ENCODE measurements at places on chromosomes 4 and X. TPM values are rescaled to one million over a fixed set of nuclear protein-coding genes. Genes with fewer than 3 reads are reported as not detected.
A peak's percentile ranks its signal among the peaks of the same experiment; 100 is the strongest.

DNA sequence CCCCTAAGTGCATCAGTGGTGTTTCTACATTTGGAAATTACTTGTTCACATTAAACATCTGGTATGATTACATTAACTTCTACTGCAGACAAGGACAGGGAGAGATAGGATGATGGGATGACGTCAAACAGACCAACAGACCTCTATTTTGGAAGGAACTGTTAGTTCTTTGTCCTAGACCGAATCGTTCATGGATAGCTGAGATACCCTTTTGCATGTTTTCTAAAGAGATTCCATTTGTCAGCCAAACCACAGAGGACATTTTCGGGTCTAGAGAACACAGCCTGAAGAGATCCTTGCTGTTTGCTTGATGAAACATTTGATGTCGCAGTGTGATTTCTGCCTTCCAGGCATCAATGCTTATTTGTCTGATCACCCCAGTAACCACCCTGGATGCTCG, 27.7 kb downstream of the CHST7 start:
- DNase-seq: no peak
- H3K27me3 ChIP-seq: no peaks in the 10 kb centered on the region
- no peaks in the 10 kb centered on the region for H3K4me1 ChIP-seq
- H3K4me3 ChIP-seq: no peak overlapping the region
- H3K36me3 ChIP-seq: peaks cover 5% of the 10 kb centered on the region
- H3K27ac ChIP-seq: no peak overlapping the region

DNA sequence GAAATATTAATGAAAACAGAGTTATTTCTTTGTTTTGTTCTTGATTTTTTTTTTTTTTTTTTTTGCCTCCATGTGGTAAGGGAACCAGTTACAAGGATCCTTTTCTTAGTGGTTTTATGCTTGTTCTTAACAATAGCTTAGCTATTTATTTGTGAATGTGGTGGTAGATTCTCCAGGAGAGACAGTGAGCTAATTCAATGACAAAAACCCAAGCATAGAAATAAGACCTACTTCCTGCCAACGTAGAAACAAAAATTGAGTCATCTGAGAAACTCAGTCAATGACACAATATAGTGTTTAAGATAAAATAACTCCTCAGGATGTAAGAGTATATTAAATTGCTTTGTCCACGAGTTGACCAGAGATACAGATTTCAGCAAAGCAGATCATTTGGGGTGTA, 863.8 kb upstream of the PABPC4L start:
- peaks cover 6% of the 10 kb centered on the region for H3K4me1 ChIP-seq
- DNase-seq: no peak
- H3K27me3 ChIP-seq: no peaks in the 10 kb centered on the region
- H3K36me3 ChIP-seq: no peaks in the 10 kb centered on the region
- H3K27ac ChIP-seq: no peak overlapping the region

DNA sequence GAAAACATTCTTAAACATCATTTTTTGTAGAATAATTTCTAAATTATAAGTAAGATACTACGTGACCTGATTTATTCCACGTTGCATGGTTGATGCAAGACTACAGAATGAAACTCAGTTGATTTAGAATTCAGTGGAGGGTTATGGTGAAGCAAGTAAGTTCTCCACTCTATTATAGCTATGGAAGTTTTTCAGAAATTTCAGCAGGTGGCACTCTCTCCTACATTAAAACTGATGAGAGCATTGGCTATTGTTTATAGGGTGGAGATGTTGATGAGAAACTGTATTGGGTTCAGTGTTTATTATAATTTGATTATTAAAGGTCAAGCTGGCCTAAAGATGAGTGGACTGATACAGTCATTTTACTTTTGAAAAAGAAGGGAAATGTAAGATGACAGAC, 88.0 kb downstream of the FNIP2 start:
- peaks cover 2% of the 10 kb centered on the region for H3K4me1 ChIP-seq
- H3K36me3 ChIP-seq: peaks cover 14% of the 10 kb centered on the region
- H3K27me3 ChIP-seq: no peaks in the 10 kb centered on the region
- DNase-seq: no peak

- no peaks in the 10 kb centered on the region for H3K4me1 ChIP-seq
- no peak for DNase-seq
- H3K36me3 ChIP-seq: no peaks in the 10 kb centered on the region
- H3K27ac ChIP-seq: no peak overlapping the region
- no peak overlapping the region for H3K4me3 ChIP-seq
Observed at GRCh38 chr4:152087335-152087734, 326.5 kb upstream of the GATB start.

- H3K4me1 ChIP-seq: peaks cover 11% of the 10 kb centered on the region
- no peak overlapping the region for H3K27ac ChIP-seq
- H3K4me3 ChIP-seq: no peak overlapping the region
- no peaks in the 10 kb centered on the region for H3K27me3 ChIP-seq
Observed at GRCh38 chrX:48083706-48084105, 12.3 kb upstream of the ZNF630 start.

DNA sequence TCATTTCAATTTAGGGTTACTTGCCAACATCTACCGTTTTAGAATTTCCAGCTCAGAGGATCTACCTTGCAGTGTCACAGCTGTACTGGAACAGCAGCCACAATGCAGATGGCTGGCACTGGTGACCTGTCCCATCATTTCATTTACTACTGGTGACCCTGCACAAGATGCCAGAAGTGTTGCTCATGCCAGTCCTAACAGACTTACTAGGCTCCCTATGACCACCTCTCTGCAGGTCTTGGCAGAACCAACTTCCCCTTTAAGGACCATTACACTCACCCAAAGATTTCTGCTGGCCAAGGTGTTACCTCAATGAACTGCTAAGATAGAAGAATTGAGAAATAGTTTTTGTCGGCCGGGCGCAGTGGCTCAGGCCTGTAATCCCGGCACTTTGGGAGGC, 106.9 kb downstream of the C4orf51 start:
- H3K4me1 ChIP-seq: peaks cover 6% of the 10 kb centered on the region
- peaks cover 21% of the 10 kb centered on the region for H3K36me3 ChIP-seq
- no peak overlapping the region for H3K27ac ChIP-seq

GRCh38 chr4:88230969-88231771, 53.2 kb downstream of the PPM1K start:
- H3K4me1 ChIP-seq: no peaks in the 10 kb centered on the region
- DNase-seq: no peak
- H3K36me3 ChIP-seq: peaks cover 1% of the 10 kb centered on the region
- no peaks in the 10 kb centered on the region for H3K27me3 ChIP-seq

DNA sequence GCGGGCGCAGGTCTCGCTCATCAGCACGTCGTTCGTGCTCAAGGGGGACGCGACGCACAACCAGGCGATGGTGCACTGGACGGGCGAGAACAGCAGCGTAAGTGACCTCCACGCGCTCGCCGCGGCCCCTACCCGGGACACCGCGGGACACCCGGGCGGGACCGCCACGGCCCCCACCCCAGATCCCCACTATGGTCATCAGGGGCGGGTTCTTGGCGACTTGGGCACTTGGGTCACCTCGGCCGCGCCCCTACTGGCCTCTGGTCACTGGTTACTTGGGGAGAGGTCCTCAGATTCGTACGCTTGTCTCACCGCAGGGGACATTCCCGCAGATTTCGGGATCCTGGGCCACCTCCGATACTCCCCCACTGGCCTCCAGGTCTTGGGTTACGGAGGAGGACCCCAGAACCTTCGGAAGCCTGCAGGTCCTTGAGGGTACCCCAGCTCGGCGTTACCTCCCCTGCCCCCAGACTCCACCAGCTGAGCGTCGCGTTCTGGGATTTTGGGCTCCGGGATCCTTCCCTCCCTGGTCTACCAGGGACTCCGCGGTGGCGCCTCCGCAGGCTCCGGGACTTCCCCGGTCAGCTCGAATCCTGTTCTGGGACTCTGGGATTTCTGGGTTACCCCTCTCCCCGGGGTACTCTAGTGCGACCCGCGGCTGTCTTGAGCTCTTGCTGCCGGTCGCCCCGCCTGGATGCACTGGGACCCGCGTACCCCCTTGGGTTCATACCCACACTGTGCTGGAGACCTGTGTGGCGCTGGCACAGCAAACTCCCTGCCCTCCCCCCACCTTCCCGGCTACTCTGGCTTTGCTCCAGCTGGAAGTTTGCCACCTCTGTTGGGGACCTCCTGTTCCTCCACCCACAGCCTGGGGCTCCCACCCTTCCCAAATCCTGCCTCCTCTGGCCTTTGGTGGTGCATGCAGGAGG, 956 bp downstream of the SORCS2 start:
- H3K4me3 ChIP-seq: peak overlapping the region; percentile 63
- peaks cover 80% of the 10 kb centered on the region for H3K27me3 ChIP-seq
- no peak for DNase-seq
- peaks cover 5% of the 10 kb centered on the region for H3K4me1 ChIP-seq
- H3K27ac ChIP-seq: no peak overlapping the region

DNA sequence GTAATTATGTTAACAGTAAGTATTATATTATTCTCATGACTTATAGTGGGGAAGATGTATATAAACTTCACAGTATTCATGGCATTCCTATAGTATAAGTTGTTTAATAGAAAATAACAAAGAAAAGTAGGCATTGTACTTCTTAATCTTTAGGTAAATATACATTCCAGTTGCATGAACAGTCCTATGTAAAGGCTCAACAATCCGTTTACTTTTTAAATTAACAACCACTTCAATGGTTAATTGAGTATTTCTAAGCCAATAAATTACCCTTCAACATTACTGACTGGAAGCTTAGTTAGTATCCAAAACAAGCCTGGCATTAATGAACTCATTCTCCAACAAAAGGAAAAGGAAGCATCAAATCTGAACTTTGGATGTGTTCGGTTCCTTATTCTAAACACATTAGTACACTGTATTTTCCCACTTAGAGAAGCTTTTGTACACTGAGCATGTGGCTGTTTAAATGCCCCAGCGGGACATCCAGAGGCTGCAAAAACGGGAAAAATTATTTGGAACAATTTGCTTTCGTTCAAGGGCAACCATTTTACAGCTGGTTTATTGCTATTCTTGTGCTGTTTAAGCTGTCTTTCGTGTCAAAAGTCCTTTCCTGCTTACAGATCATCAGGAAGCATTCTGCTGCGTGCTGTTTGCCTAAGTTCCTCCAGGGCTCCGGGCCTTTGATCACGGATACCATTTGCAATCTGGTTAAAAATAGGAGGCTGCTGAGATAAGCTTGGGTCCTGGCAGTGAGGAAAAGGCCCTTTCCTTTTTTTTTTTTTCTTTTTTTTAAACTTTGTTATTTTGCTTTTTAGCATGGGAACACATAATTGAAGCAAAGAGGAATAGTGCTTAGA, 460.3 kb downstream of the SPRY1 start:
- H3K4me3 ChIP-seq: no peak overlapping the region
- no peak for DNase-seq
- no peaks in the 10 kb centered on the region for H3K36me3 ChIP-seq
- H3K27ac ChIP-seq: no peak overlapping the region
- peaks cover 9% of the 10 kb centered on the region for H3K4me1 ChIP-seq
- H3K27me3 ChIP-seq: peaks cover 4% of the 10 kb centered on the region

DNA sequence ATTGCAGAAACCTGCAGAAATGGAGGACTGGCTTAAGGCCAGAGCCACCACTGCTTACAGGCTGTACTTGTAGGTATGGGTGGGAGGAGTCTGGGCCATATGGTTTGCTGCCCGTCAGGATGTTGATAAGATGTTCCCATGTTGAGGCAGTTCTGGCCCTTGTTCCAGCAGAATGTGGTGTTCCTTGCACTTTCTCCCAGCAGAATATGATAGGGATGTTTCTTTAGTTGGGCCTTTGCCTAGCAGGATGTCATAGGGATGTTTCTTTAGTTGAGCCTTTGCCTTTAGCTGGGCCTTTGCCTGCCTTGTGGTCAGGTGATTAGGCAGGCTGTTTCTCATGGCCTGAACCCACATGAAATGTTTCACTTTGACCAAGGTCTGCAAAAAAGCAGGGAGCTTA, 139.1 kb upstream of the PAQR3 start:
- no peak overlapping the region for H3K4me3 ChIP-seq
- no peaks in the 10 kb centered on the region for H3K36me3 ChIP-seq
- H3K27ac ChIP-seq: no peak overlapping the region

DNA sequence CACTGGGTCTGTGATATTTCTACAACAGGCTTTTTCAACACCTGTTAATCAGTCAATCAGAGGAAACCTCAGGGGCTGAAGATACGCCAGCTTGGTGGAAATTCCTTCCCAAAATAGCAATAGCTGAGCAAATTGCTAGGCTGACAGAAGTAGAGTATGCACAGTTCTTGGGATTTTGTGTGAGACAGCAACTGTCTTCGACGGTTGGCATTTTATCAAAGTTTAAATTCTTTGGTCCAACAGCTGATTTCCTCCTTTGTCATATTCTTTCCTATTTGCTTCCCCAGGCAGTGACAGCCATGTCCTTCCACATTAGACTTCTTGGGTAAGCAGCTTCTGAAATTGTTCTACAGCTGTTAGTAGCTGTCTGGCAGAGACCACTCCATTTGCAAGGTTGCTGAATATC, 8.0 kb upstream of the PALLD start:
- H3K27me3 ChIP-seq: peaks cover 14% of the 10 kb centered on the region
- H3K27ac ChIP-seq: no peak overlapping the region
- no peaks in the 10 kb centered on the region for H3K4me1 ChIP-seq
- H3K36me3 ChIP-seq: no peaks in the 10 kb centered on the region
- H3K4me3 ChIP-seq: no peak overlapping the region
- DNase-seq: no peak

DNA sequence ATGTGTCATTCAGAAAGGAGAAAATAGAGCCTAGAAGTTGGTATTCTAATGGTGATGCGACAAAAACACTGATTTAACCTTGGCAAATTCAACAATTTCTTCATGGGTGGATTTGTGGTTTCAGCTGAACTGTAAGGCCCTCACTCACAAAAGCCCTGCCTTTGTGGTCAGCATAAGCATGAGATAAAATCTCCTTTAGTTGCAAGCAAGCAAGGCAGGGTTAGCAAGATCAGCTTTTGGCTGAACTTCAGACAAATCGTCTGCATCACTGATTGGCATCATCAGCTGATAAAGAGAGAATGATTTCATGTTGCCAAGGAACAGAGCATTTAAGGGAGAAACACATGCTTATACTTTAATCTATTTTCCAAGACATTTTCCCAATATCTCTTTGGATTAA, 2582.2 kb downstream of the PCDH7 start:
- no peaks in the 10 kb centered on the region for H3K36me3 ChIP-seq
- H3K27me3 ChIP-seq: no peaks in the 10 kb centered on the region
- DNase-seq: no peak
- no peak overlapping the region for H3K4me3 ChIP-seq

GRCh38 chrX:6299724-6300123, 71.1 kb upstream of the NLGN4X start:
- DNase-seq: no peak
- H3K4me3 ChIP-seq: no peak overlapping the region
- H3K36me3 ChIP-seq: no peaks in the 10 kb centered on the region
- no peak overlapping the region for H3K27ac ChIP-seq
- H3K4me1 ChIP-seq: no peaks in the 10 kb centered on the region

DNA sequence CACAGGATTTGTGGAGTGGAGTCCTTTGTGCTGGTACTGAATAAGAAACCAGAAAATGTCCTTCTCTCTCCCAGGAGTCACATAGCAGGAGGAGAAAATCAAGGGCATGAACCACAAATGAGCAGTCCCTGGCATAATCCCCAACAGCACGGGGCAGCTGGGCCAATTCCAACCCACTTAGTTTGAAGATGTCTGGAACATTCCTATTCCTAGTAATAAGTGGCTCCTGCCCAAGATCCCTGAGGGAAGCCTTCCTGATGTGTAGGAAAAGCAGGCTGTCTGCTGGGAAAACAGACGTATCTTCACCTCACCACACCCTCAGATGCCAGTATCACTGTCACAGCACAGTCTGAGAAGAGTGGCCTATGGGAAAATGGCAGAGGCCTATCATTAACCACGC, 182.8 kb upstream of the MAP3K15 start:
- H3K36me3 ChIP-seq: peaks cover 1% of the 10 kb centered on the region
- H3K4me1 ChIP-seq: no peaks in the 10 kb centered on the region
- no peak overlapping the region for H3K4me3 ChIP-seq

The TMPRSS11F gene
- not detected for total RNA-seq

The ANK2 gene
- total RNA-seq: 11.1 TPM

The GAGE12D gene
- total RNA-seq: not detected

The MCF2 gene
- total RNA-seq: 0.31 TPM

The ALPK1 gene
- 1.8 TPM for total RNA-seq

The ASB9 gene
- 1.6 TPM for total RNA-seq

The SLC30A9 gene
- total RNA-seq: 67.3 TPM

The GLOD5 gene
- not detected for total RNA-seq

The PLP1 gene
- 0.46 TPM for total RNA-seq

Data from progenitor cell of endocrine pancreas (in vitro differentiated cells).